ENCODE measurements at places on chromosomes 2 and 18.

- no peak for DNase-seq
These were observed 139.7 kb downstream of the BCL11A start for GRCh38 chr2:60413814-60414168.

DNA sequence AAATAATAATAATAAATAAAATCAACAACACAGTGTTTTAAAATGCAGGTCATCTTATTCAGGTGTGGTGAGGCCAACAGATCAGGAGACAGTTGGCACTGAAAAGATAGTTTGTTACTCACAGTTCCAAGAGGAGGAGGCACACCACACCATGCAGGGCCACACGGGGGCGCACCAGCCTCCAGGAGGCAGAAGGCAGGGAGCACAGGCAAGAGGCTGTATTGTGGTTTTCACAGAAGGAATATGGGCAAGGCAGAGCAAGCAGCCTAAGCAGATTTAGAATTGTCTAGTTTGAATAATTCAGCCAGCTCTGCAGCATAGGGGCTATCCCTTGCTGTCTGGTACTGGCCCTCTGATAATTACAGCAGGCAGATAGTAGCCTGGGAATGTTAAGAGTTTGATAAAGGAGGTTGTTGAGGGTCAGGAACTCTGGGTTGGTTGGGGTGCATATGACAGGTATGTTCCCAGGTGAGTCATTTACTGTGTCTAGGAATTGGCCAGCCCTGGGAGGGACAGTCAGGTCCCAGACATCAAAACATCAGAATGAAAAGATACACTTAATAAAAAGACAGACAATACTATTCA, 31.3 kb downstream of the KIAA2012 start:
- DNase-seq: no peak

DNA sequence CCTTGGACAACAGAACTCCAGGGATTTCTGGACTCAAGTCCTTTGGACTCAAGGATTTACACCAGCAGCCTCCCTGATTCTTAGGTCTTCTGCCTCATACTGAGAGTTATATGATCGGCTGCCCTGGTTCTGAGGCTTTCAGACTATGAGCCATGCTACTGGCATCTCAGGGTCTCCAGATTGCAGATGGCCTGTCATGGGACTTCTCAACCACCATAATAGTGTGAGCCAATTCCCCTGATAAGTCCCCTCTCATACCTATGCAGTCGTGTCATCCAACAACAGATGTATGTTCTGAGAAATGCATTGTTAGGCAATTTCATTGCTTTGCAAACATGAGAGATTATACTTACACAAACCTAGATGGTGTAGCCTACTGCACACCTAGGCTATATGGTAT, 61.4 kb upstream of the MSTN start:
- no peak for DNase-seq

GRCh38 chr2:178834086-178834485, 26.9 kb upstream of the TTN start:
- DNase-seq: no peak

GRCh38 chr2:231411237-231411636, 15.7 kb downstream of the B3GNT7 start:
- no peak for DNase-seq

DNA sequence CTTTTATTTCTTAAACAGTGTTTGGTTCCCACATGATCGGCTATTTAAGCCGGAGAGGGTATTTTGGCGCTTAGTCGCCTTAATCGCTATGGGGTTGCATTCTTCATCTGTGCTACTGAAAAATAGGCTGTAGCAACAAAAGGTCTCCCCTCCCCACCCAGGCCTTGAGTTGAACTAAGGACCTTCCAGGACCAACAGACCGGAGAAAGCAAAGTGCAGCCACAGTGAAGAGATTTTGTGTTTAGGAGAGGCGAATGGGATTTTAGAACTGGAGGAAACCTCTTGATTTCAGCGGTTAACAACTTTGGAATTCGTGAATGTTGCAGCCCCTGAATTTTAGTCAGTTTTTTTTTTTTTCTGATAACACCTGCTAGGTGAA, 1.4 kb downstream of the ITGA6 start:
- no peak for DNase-seq

DNA sequence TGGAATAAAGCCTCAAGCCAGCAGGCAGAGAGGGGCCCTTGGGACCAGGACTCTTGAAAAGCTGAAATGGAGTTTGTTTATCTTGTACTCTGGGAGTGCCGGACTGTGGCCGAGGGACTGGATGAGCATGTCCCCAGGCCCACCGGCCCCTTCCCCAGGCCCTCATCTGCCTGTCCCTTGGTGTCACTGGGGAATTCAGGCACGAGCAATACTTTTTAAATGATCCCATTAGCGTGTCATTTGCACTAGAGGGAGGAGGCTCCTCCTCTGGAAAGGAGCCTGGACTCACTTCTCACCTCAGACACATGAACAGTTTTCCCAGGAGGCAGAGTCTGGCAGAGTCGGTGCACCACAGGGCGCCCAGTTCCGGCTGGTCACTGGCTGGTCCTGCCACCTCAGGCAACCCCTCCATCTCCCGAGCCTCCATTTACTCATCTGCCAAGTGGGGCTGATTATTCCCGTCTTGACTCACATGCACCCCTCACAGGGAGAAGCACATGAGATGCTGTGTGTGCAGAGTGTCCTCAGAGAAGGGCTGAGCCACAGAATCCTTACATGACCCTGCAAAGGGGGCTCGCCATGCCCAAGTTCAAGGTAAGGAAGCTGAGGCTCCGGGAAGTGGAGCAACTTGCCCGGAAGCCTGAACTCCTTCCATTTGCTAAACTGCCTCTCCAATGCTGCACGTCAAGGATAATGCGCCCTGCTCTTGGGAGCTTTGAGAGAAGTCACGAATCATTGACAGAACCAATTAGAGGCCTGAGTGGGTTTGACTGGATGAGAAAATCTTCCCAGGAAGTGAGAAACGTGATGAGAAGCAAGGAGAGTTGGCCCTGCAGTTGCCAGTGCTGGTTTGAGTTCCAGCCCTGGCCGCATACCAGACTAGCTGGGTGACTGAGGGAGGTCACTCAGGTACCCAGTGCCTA, 26.7 kb downstream of the CIB4 start:
- DNase-seq: no peak

GRCh38 chr2:216202626-216203250, 93.6 kb downstream of the XRCC5 start:
- no peak for DNase-seq

GRCh38 chr2:10331702-10332401, 29.1 kb downstream of the HPCAL1 start:
- no peak for DNase-seq

DNA sequence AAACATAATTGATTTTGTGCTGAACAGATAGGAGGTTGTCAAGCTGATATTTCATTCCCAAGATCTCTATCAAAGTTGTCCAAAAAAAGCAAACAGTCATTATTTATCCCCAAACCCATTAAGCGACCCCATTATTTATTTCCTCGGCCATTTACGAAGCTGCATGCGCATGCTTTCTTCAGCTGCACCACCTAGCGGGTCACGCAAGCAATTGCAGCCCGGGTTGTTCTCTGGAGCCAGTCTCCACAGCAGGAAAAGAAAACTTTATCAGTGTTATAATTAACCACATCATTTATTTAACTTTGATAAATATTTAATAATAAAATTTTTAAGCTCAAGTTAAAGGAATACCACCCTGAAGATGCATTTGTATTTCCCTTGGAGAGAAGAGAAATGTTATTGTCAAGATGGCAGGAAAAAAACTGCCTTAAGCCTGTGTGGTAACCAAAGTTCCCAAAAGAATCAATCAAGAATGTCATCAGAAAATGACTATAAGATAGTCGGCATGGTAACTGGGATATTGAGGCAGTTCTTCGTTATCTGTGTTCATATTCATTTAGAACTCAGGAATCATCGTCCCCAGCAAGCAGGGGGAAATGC, 304.7 kb downstream of the FBXO15 start:
- peak; percentile 44 for DNase-seq

GRCh38 chr2:7780321-7780720, 863.1 kb downstream of the RNF144A start:
- DNase-seq: no peak

All from NCI-H1092 (cell line).